ENCODE measurements at places on chromosomes 3 and 15.

DNA sequence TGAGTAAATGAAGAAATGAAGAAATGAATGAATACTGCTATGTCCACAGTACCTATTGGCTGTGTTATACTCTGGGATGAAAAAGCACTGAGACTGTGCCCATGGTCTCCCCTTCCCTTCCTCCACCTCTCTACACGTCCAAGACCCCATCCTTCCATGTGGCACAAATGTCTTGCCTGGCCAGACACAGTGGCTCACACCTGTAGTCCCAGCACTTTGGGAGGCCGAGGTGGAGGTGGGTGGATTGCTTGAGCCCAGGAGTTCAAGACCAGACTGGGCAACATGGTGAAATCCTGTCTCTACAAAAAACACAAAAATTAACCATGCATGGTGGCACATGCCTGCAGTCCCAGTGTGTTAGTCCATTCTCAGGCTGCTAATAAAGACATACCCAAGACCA is 200.1 kb downstream of the FAM43A start:
- DNase-seq: no peak

GRCh38 chr15:86743283-86743903 is 663.7 kb downstream of the AGBL1 start:
- peak; percentile 83 for DNase-seq

DNA sequence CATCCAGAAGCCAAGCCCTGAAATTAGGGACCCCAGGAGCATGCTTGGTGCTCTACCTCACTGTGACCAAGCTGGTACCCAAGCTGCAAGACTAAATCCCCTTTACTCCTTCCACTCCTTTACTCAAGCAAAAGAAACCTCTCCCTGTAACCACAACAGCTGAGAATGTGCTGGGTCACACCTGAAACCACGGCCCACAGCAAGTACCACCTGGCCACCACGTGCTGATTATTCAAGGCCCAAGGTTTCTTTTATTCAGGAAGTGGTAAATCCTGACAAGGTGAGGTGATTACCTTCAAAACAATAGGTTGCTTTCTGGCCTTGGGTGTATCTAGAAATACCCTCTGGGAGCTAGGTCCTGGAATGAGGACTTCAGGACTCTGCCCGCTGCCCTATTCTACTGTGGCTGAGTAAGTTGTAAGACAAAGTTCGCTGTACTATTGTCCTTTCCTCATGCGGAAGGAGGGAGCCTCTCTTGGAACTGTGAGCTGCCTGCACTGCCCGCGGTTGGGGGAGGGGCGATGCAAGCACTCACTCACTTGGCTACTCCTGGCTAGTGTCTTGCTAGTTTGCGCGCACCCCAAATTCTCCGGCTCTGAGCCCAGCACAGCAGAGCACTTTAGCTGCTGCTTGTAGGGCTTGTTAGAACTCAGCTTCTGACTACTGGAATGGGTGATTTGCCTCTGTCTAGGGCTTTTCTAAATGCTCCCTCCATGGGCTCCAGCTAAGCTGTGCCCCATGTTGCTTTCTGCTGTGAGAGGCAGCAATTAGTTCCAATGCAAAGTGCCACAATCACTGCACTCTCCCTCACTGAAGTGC is 487.1 kb upstream of the CNTN3 start:
- DNase-seq: no peak

GRCh38 chr3:151789853-151790463 is 24.0 kb upstream of the AADAC start:
- no peak for DNase-seq

- no peak for DNase-seq
Measured at GRCh38 chr3:12229146-12229851, 59.6 kb upstream of the PPARG start.

- no peak for DNase-seq
Measured at GRCh38 chr3:64244011-64244942, 19.0 kb upstream of the PRICKLE2 start.

- no peak for DNase-seq
Measured at GRCh38 chr3:57816471-57817095, 60.5 kb downstream of the SLMAP start.

DNA sequence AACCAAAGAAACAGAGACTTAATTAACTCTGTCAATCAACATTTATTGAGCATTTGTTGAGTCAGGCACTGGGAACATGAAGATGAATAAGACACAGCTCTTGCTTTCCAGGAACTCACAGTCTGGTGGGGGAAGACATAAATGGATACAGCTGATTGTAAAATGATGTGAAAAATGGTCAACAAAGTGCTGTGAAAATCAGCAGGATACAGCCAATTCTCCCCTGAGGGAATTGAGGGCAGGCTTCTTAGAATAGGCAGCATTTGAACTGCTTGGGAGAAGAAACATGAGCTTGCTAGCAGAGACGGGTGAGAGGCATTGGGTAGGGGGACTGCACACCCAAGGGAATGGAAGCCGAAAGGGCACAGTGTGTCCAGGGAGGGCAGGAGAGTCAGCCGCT is 41.1 kb downstream of the MFSD1 start:
- DNase-seq: no peak

GRCh38 chr3:102230057-102230456 is 204.8 kb upstream of the ZPLD1 start:
- no peak for DNase-seq

- DNase-seq: no peak
Measured at GRCh38 chr3:186857743-186858142, 15.2 kb downstream of the ADIPOQ start.

GRCh38 chr3:125232401-125232800 is 19.9 kb upstream of the SLC12A8 start:
- DNase-seq: no peak

DNA sequence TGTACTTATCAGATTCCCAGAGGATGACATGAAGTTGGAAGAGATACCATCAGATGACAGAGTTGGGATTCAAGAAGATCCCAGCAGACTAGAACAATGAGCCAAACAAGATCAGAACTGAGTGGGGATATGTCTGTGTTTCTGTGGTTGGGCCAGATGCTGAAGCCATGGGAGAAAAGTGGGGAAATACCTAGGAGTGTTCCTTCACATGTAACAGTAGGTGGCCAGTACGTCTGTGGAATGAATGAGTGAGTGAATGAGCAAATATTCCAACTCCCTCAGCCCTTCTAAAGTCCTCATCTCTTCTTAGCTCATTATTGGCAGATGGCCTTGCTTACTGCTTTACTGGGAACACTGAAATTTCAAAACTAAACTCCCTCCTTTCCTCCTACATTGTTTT is 32.2 kb upstream of the GREM1 start:
- DNase-seq: no peak

GRCh38 chr3:138938056-138938876 is 8.7 kb downstream of the FOXL2 start:
- DNase-seq: peak; percentile 34

GRCh38 chr3:170477395-170477794 is 58.7 kb downstream of the CLDN11 start:
- DNase-seq: no peak

DNA sequence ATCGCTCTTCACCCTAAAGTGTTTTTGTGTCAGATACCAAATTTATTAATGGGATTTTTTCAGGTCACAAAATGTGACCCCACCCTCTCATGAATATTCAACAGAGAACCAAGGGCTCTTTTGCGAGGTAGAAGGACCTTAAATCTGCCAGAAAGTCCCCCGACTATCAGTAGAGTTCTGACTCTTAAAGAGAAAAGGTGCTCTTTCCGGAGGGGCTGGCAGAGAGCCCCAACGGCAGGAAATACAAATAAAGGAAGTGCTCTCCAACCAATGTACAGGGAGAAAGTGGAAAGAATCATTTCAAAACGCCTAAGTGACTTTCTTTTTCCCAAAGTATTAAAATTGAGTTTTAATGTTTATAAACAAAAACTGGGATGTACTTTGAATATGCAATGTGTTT is 517.2 kb downstream of the FOXP1 start:
- no peak for DNase-seq

DNA sequence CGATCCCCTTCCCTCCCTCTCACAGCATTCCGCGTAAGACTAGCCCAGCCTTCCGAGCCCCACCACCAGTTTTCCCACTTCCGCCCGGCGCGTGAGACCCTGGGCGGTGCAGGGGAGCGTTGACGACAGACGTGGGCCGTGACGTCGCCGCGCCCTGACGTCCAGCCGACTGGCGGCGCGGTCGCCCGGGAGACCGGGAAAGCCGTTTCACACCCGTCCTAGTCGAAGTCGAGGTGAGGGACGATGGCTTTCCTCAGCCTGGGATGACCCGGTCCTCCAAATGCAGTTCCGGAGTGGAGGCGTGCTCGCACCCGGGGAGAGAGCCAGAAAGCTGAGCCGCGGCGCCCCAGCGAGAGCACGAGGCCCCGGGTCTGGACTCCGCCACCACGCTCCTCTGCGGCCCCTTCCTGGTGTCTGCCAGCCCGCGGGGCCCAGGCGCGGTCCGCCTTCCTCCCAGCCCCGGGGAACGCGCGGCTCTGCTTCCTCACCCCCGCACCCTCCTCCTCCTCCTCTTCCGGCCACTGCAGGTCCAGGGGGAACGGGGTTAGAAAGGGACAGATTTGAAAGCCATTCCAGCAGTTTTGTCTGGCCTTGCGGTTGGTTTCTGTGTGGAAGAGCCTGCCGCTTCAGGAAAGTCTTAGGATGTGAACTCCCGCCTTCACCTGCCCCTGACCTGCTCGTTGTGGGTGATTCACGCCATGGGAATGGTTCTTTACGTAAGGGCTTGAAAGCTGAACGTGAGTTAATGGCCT is at the start of gene LEKR1:
Gene LEKR1 (plus strand): TSS at position 210 of the 752 bp plus-strand sequence. CDS start 2,977 bp downstream, outside the sequence.
- peak; percentile 84 for DNase-seq

GRCh38 chr3:152968388-152969024 is 133.6 kb downstream of the P2RY1 start:
- DNase-seq: no peak

DNA sequence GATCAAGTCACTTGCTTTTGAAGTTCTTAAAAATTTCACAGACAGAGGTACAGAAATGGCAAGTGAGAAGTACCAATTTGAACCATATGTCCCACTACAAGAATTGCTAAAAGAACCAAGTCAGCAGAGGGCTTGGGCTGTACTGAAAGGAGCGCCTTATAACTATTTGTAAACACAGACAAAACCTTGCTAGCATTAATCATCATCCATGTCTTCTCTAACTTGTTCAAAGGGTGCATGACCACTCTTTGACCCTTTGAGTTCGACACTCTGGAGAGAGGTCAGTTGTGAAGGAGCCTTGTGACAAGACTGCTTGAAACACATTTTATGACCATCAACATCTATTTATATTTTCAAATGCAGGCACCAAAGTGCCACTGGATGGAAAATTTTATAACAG is 191.7 kb downstream of the PDZRN3 start:
- no peak for DNase-seq

DNA sequence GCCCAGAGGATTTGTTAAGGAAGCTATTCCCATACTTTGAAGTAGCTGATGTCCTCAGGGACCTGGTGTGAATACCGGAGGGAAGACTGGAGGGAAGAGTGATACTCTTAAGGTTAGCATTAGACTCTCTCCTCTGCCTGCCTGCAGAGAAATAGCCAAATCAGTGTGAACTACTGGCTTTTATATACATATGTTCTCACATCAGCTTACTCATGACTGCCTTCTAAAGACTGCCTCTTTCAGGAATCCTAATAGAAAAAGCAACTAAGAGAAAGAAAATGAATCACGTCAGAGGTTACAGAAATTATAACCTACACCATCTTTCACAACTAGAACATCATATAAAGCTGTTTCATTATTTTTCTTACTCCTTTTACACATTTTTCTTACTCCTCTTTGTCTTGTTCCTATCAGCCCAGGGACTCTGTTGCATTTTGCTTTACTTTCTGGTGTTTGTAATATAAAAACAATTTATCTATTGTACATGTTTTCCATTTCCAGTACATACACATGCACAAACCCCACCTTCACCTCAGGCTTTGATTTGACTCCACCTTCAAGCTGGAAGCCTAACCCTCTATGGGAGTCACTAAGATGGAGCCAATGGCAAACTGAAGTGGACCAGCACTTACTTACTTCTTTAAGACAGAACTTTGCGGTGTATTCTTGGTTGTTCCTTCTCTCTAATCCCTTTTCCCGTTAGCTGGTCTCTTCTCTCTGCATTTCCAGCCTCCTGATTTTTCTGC is 257.7 kb upstream of the UBE2E1 start:
- DNase-seq: no peak

DNA sequence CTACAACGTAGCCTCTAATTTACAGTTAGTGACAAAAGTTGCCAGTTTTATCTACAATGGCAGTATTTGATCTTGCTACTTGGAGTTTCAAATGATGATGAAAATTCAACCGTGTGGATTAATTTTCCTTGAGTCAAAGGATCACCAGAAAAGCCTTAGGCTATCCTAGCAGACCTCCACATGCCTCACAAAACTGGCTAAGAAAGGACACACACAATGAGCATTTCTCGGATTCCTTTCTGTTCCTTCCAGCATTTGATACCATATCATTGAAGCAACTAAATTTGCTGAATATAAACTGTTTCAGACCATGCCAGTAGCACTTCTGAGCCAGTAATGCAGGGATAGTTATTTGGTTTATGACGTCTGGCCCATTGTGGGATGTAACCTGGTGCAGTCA is 587.4 kb upstream of the MDFIC2 start:
- no peak for DNase-seq

DNA sequence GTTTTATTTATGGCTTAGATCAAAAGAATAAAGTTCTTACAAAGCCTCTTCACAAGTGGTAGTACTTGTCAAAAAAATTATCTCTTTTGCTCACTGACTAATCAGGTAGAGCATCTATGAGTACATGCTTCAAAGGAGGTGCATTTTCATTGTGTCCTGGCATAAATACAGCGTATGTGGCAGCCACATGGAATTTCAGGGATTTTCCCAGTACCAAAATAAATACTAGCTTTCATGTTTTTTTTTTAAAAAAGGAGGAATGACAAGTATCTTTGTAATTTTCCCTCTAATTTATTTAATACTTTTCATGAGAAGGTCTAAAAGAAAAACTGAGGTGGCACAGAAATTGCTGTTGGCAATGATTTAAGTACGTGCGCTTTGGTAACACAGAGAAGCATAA is 597.8 kb upstream of the ALCAM start:
- no peak for DNase-seq

- no peak for DNase-seq
Measured at GRCh38 chr3:65677486-65678010, 361.2 kb downstream of the MAGI1 start.

DNA sequence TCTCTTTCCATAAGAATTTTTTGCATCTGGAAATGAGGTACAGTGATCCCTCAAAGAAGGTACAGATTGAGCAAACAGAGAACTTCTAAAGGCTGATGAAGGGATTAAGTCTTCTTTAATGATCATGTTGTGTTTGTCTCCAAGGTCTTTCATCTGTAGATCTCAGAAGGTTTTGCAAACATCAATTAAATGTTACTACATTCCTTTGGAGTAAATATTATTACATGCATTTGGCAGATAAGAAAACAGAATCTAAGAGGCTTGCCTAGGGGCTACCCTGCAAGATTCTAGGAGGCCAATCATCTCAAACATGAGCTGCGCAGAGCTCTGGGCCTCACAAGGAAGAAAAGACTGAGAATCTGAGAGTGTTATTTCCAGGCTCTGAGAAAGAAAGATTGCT is 70.9 kb upstream of the LPP start:
- DNase-seq: no peak

- DNase-seq: no peak
Measured at GRCh38 chr3:73094951-73095350, 33.5 kb downstream of the EBLN2 start.

GRCh38 chr15:100309109-100310040 is 32.4 kb downstream of the ADAMTS17 start:
- no peak for DNase-seq

GRCh38 chr3:156051651-156052050 is 68.7 kb upstream of the KCNAB1 start:
- DNase-seq: no peak
